ENCODE measurements at places on chromosomes 3 and 15.

GRCh38 chr15:40879609-40880008 is 5.6 kb upstream of the RHOV start:
- no peak for DNase-seq

DNA sequence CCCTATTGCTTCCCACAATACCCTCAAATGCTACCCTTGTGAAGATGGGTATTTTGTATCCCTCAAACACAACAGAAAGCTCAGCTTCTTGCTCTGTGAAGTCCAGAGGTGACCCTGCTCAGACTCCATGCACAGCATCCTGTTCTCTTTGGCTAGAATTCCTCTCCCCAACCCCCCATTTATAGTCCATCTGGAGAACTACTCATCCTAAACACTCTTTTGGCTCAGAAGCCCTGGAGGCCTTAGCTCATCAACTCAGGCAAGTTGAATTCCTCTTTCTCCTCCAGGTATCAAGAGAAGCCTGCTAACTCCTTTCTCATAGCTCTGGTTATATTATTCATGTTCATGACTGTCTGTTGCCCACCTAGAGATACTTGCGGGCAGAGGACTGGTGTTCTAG is 18.3 kb upstream of the GASK1A start:
- no peak for DNase-seq

- DNase-seq, result peak; percentile 61
Observed at GRCh38 chr3:196502775-196503195, 783 bp downstream of the RNF168 start.

DNA sequence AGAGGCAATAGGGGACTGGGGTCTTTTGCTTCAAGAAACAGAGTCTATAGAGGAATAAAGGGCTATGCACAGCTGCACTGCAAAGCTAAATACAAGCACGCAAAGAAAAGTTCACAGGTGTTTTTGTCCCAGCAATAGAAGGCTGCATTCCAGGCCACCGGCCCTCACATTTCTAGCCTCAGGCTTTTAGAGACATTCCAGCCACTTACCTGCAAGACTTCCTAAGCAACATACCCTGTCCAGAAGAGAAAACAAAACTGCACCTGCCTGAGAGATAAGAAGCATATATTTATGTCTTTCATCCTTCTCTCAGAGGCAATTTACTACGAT is 220.5 kb downstream of the OPA1 start:
- no peak for DNase-seq

GRCh38 chr15:65920825-65921309 is 51.6 kb downstream of the RAB11A start:
- no peak for DNase-seq

- DNase-seq, result peak; percentile 47
Observed at GRCh38 chr15:66294157-66294931, 976 bp downstream of the DIS3L start.

DNA sequence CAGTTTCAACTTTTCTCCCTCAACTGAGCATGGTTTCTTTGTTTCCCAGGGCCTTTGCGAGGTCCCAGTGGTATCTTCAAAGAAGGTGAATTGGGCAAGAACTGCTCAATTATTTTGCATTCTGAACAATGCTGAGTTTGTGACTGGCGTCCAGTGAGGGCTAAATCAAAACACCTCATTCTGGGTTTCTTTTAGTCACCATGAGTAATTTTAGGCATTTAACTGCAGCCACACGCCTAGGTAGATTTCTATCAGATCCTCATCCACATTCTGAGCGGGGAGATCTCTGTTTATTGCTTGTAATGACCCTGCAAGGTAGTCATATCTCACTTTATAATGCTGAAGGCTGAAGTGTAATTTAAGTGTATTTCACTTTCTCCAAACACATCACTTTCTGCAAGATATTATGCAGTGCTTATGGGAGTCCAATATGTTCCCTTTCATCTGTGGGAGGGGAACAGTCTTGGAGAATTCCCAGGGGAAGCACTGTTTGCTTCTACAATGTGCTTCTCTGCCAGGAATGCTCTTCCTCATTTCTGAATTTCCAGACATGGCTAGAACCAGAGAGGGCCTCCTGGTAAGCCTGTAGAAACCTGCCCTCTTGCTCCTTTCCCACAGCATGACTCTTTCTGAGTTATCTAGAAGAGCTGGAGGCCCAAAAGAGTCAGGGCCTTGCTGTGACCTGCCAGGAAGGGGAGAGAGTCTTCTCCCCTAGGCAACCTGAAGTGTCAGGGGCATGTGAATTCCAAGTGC is 91.7 kb downstream of the FRMD4B start:
- peak; percentile 27 for DNase-seq

- no peak for DNase-seq
Observed at GRCh38 chr15:44719293-44719999, 8.1 kb downstream of the B2M start.

DNA sequence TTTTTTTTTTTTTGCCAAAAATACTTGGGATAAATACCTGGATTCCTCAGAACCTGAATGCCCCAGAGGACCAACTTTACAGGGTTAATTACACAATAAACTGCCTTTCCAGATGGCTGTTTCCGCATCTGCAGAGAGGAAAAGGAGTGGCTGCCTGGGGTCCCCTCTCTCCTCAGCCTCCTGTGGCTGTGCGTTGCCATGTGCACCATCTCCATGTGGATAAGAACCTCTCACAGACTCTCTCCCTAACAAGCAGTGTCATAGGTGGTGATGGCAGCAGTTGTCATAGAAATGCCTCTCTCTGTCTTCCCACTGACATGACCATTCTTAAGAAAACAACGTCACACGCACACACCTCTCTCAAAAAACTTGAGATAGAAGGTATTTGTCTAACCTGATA is 179.4 kb downstream of the RPLP1 start:
- no peak for DNase-seq

- no peak for DNase-seq
Observed at GRCh38 chr3:131550562-131551465, 48.0 kb upstream of the MRPL3 start.

DNA sequence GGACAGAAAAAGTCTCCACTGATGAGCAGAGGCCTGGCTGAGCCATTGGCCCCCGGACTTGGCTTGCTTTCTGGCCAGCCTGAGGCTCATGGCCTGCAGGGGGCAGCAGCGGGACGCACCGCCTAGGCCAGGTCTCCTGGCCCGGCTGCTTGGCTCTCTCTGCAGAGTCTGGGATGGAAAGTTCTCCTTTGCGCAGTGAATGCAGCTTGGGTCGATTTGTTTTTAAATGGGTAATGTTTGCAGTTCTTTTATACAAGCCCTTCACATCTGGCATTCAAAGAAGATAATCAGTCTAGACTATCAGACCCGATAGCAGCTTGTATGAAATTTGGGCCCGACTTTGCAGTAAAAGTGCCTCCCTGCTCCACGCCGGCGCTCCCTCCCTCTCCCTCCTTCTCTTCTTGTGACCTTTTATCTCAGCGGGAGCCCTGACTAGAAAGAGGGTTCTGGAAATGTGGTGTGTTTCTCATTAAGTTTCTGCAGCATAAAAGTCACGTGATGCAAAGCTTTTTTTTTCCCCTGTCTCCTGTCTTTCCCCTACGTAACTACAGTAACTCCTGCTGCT is 59.9 kb downstream of the ZNF621 start:
- DNase-seq, result peak; percentile 38

DNA sequence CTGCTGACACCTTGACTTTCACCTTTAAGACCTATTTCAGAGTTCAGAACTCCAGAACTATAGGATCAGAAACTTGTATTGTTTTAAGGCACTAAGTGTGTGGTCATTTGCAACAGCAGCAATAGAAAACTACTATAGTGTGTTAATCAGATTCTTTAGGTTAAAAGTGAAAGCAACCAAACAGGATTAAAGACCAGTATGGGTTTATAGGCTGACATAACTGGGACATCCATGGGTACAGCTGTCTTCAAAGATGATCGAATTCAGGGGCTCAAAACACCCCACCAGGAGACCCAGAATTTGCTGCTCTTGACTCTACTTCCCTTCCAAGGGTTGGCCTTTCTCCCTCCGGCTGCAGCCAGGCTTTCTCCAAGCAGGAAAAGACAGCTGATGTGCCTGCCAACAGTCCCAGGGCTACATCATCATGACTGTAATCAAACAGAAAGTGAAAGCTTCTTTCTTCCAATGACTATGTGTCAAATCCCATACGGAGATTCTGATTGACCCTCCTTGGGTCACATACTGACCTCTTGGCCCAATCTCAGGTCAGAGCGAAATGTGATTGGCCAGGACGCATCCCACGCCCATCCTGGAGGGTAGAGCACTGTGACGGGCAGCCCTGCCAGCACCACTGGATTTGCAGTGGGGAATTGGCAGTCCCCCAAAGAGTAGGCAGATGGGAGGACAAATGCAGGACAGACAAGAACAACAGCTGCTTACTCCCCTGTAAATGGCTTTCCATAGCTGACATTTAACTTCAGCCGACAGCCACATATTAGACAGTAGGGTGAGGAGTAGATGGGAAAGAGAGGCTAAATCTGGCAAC is 51.4 kb upstream of the RNF7 start:
- peak; percentile 25 for DNase-seq

DNA sequence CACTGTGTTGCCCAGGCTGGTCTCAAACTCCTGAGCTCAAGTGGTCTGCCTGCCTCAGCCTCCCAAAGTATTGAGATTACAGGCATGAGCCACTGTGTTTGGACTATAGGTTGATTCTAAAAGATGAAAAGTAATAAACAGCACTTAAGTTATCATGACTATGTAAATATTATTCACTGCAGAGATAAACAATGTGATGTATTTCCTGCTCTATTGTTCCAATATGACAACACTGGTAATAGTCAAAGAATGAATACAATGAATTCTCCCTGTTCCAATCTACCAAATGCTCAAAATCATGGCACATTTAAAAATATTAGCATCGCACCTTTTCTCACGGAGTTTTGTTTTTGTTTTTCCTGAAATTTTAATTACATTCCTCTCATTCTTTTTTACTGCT is 36.8 kb upstream of the TBL1XR1 start:
- DNase-seq, result no peak

DNA sequence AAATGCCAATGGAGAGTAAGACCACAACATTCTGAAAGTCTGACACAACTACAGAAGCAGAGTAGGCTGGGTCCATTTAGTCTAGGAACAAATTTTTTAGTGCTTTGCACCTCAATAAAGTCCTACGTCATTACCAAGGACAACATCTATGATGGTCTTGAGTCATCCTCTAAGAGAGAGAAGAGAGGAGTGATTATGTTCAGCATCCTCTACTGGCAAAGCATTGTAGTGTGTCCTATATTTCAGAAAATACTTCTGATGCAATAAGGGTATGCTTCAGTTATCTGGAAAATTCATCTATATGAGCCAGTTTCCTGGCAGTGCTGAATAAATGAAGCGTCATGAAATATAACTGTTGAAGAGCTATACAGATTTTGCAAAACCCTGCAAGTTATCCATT is 95.6 kb downstream of the P2RY1 start:
- DNase-seq, result no peak

GRCh38 chr3:69961706-69962439 is 37.7 kb upstream of the SAMMSON start:
- no peak for DNase-seq

GRCh38 chr3:124504332-124505059 is 225.8 kb upstream of the UMPS start:
- DNase-seq, result peak; percentile 69

- no peak for DNase-seq
Observed at GRCh38 chr3:189053322-189053721, 118.4 kb upstream of the TPRG1 start.

- no peak for DNase-seq
Observed at GRCh38 chr3:193240850-193241706, at the start of gene PLAAT1. Gene PLAAT1 (plus strand): TSS chr3:193241222. CDS start chr3:193255651, 14,429 bp downstream.

- no peak for DNase-seq
Observed at GRCh38 chr15:31324186-31324585, 2.4 kb upstream of the KLF13 start.

DNA sequence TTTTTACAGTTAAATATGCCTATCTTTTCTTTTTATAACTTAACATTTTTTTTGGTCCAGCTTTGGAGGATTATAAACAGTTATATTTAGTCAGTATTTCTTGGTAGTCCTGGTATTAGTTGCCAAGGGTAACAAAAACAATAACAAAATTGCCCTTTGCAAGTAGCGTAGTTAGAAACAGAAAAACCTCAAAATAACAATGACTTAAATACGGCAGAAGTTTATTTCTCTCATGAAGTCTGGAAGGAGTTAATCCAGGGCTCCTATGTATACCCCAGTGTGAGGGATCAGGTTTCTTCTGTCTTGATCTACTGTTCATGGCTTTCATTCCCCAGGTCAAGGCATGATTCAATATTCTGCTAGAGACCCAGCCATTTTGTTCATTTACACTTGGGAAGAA is 14.1 kb upstream of the MYH15 start:
- DNase-seq, result no peak

GRCh38 chr3:190496859-190497258 is 17.0 kb upstream of the IL1RAP start:
- no peak for DNase-seq

DNA sequence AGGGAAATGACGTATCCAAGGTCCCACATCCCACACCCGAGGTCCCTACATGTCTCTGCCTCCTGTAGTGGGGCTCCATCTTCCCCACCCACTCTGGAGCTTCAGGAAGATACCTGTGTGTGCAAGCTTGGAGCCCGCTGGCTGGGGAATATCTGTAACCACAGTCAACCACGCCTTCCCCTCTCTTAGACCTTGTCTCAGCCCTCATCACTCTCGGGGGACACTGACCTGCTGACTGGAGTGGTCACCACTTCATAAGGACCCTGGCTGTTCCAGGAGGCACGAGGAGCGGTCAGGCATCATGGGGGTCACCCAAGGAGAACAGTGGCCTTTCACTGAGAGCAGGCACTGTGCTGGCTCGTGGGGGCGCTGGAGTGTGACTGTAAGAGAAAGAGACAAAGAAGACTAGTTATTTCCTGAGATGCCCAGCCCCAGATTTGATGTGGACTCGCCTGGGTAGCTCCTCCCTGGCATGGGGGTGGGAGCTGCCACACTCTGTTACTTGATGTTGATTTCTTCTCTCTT is 48.6 kb downstream of the CTXND1 start:
- no peak for DNase-seq

DNA sequence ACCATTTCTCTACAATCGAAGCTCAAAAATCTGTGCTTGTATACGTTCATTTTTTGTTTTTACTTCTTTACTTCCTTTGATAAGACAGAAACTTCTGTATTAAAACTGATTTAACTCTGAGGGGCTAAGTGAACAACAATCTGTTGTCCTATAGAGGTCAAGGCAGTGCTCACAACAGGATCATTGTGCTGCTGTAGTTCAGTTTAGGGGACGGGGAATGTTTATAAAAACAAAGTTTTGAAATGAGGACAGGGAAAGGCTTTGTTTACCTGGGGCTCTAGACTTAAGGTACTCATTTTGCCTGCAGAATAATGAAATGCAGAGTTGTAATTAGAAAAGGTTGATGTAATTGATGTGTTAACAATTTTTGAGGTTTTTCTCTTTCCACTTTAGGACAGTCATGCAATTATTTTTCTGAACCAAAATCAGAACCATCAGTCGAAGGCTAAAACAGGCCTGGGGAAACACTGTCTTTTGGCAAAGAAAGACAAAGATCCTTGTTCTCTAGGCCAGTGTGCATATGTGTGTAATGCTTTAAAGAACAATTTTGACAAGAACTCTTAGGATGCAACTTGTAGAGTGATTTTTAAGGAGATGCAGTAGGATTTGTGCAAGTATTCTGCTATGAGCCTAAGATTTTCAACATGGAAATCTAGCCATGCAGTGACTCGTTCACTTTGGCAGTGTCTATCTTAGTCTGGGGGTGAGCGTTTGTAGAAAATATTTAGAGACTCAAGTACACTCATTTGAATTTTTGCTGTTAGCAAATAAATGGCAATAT is 165.2 kb downstream of the PGPEP1L start:
- DNase-seq, result no peak

GRCh38 chr3:52171514-52172261 is 17.5 kb upstream of the POC1A start:
- DNase-seq, result peak; percentile 59
